Lower leg skin (tissue), 4 donors: ENCODE measurements at places on chromosomes 3 and 15. TPM values are rescaled to one million over a fixed set of nuclear protein-coding genes. Genes with fewer than 3 reads are reported as not detected.

The SI gene
- not detected for total RNA-seq

- DNase-seq: no peak
These were observed 12.8 kb upstream of the TMOD3 start for GRCh38 chr15:51816611-51817010.

- DNase-seq: no peak
These were observed 14.7 kb downstream of the IGSF11 start for GRCh38 chr3:119019767-119020518.

DNA sequence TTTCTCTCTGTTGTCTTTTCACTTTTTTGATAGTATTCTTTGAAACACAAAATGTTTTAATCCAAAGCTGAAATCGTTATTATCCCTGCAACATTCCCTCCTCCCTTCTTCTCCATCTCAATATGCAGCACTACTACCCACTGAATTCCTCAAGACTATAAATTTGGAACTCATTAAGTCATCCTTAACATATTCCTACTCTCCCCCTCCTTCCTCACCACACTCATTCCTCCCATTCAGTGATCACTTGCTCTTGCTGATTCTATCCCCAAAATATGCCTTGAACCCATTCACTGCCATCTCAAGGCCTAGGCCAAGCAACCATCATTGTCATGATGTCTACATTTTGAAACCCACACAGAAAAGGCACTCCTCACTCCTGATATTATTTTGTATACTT is 2.4 kb upstream of the PIK3R4 start:
- DNase-seq: no peak

DNA sequence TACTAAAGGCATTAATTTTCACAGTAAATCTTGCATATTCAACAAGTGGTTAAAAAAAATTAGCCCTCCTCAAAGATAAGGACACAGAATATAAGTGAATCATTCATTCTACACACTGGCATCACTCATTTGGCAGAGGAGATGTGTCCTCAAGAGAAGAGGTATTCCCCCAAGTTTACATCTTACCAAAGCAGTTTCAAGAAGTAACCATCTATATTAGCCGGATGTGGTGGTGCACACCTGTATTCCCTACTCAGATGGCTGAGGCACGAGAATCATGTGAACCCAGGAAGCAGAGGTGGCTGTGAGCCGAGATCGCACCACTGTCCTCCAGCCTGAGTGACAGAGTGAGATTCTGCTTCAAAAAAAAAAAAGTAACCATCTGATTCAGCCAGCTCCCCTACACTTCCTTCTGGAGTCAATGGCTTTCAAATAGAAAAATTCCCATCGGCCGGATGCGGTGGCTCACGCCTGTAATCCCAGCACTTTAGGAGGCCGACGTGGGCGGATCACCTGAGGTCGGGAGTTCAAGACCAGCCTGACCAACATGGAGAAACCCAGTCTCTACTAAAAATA is 15.4 kb downstream of the RAF1 start:
- DNase-seq: no peak

- no peak for DNase-seq
These were observed 94.9 kb downstream of the ST6GAL1 start for GRCh38 chr3:187025254-187025655.

DNA sequence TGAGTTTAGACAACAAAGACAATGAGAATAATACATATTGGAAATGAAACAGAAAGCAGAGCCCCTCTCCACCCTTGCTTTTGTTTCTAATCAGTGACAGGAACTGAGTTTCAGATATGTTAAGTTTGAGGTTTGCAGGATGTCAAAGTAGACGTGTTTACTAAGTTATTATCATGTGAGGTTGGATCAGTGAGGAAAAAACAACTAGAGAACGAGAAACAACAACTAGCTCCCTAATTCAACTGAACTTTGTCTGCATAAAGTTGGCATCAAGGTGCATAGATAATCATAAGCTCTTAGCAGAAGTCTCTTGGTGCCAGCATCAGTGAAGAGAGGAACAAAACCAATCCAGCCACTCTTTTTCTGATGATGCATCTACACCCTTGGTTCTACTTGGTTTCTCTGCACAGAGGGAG is 491.1 kb upstream of the NR2F2 start:
- DNase-seq: no peak

- no peak for DNase-seq
These were observed 5.1 kb upstream of the TASOR start for GRCh38 chr3:56688191-56688590.

DNA sequence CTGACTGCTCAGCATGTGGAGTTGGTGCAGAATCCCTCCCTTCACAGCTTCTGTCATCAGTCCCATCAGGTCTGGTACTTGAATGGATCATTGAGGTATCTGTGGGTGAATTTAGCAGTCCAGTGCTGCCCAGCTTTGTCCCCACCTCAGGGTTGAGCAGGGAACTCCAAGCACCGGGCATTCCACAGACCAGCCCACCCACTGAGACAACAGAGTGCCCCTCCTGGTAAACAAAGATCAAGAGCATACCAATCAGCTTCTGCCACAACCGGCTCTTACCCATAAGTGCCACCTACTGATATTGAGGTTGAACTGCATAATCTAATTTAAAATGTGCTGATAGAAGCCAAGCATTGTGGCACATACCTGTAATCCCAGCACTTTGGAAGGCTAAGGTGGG is 57.1 kb upstream of the FXR1 start:
- DNase-seq: no peak

DNA sequence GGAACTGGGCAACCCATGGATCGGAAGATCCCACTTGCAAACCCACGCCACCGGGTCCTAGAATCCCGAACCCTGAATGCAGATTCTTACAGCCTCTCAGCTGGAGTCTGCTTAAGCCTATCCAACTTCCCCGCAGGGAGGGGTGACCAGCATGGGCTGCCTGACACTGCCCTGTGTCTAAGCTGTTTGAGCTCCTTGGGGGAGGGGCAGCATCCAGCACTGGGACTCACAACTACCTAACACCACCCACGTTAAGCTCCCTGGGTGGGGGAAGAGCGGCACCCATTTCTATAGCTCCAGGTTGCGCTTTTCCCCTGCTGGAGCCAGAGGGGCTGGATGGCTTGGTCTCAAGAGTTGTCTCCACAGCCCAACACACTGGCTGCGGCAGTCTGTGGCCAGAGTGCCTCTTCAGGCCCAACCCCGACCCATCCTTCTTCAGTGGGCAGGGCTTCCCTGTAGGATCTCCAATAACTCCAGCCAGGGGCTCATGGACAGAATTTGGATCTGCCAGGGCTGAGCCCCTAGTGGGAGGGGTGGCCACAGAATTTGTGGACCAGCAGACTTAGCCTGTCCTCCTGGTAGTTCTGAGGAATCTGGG is 649.2 kb downstream of the TUSC7 start:
- DNase-seq: no peak

The ASB14 gene
- total RNA-seq: not detected

The PRSS50 gene
- total RNA-seq: 0.52 TPM

GRCh38 chr15:76163457-76164295 is 103.9 kb downstream of the TMEM266 start:
- DNase-seq: peak; percentile 75

The FBN1 gene
- total RNA-seq: 26.4 TPM

The PLA2G4E gene
- 67.2 TPM for total RNA-seq

The TPRG1 gene
- 40.6 TPM for total RNA-seq

The HRG gene
- total RNA-seq: 0.34 TPM

DNA sequence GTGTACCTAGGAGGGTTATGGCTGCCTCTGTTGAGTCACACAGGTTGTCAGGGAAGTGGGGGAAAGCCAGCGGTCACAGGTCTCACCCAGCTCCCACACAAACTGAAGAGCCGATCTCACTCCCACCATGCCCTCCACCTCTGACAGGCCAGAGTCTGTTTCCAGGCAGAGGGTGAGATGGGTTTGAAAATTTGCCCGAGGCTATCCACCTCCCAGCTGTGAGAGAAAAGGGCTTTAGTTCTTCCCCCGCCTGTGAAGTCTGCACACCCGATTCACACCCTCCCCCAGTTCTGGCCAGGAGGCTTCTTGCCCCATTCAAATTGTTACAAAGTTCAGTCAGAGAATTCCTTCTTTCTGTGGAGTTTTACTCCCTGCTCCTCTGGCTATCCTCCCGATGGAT is 446.9 kb downstream of the EDEM1 start:
- no peak for DNase-seq

The CCDC54 gene
- not detected for total RNA-seq

The EPHA3 gene
- 2.8 TPM for total RNA-seq
